ENCODE measurements at places on chromosomes 2 and 18.

DNA sequence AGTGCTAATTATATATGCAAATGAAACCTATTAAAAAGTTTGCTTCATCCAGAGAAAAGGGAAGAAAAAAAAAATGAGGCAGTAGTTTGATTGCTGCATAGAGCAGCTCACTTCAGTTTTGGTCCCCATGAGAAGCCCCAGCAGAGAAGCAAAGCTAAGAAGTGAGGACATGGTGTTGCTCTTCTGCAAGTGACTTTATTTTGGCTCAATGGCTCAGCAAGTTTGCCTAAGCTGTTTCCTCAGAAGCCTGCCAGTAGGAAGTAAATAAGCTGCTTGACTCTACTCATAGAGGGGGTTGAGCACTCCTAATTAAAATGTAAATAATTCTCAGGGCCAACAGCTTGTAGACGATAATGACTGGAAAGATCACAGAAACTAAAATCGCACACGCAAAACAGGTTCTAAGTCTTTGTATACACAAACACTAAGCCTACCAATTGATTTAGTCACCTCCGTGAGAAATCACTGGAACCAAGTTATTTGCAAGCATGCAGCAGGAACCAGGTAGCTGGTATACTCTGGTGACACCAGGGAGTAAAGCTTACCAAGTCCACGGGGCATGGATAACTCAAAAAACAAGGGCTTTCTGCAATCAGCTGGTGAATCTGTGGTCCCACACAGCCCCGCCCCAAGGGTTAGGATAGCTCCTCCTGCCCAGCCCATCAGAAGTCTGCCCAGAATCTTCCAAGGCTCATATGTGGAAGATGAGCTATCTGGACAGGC is 39.7 kb upstream of the NABP1 start:
- no peak for DNase-seq

DNA sequence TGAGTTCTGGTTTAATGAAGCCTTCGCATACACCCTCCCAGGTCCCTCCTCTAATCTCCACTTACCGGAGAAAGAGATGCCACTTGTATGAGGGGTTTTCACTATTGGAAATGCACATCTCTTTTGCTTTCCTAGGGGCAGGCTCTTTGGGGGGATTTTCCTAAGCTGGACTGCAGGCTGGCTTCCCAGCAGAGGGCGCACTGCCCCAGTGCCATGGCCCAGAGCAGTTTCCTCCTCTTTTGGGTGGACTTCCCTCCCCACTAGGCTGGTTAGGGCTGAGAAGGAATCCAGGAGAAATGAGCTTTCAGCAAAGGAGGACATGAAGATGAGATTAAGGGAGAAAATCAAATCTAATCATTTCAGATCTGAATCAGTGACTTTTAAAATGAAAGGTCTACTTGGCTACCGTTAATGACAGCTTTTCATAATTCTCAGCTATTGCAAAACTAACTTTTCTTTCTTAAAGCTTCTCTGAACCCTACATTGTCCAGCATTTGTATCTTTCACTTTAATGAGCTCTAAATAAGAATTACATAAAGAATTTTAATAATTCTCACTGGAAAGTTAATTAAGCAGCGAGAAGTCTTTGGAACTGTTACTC is 784.1 kb upstream of the FANCL start:
- DNase-seq: peak; percentile 11

DNA sequence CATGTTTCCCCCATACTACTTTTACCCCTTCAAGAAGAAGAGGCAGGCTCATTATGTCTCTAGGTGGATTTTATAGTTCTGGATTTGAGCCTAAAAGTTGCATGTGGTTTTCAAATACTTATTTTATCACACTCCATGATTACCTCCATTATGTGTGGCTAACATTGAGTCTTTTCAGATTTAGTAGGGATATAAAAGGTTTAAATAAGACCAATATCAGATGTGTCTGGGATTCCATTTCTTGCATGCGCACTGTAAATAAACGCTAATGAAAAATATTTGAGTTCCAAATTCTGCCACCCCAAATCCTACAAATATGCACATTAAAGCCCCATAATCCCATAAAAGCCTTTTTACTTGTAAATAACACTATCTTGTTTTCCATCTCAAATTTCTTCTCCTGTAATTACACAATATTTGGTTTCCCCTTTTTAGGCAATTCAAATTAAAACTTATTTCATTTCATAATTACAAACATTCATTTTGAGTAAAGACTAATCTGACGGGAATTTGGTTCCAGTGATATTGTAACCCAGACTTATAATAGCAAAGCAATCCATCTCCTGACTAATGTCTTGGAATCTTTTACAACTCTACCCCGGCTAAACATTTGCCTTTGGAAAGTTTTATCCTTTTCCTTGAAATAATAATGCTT is 600.0 kb downstream of the SLC4A3 start:
- DNase-seq: no peak

DNA sequence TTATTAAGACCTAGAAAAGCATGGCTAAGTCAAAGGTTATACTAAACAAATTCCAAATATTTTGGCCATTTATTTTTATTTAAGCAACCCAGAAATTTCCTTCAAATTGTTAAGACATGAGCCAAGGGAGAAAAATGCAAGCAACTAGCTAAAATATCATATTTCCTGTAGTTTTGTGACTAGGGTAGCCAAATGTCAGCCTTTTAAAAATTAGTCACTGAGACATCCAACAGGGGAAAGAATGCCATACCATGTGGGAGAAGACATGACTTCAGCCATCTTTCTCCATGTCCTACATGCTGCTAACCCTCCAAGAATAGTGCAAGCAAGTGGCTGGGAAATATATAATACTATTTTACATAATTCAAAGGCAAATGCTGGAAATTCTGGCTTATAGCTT is 197.9 kb downstream of the DSEL start:
- no peak for DNase-seq

GRCh38 chr2:6793371-6793770 is 72.3 kb downstream of the CMPK2 start:
- no peak for DNase-seq

GRCh38 chr2:234587341-234588053 is 90.6 kb upstream of the ARL4C start:
- DNase-seq: no peak

GRCh38 chr2:10497797-10498251 is 49.7 kb upstream of the ODC1 start:
- peak; percentile 31 for DNase-seq

DNA sequence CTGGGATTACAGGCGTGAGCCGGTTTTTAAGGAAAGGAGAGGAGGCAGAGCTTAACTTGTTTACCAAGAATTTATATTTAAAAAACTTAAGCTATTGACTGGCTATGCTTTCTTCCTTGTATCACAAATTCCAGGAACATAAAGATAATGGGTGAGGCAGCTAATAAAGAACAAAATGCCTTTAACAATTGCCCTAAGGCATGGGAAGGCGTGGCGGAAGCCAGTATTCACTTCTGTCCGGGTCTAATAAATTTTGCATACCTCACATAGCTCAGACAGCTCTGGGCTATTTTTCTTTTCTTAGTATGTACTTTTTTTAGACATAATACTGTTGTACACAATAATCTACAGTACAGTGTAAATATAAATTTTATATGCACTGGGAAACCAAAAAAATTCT is 1.0 kb upstream of the LDAH start:
- no peak for DNase-seq

- DNase-seq: no peak
Observed at GRCh38 chr2:144529841-144530240, 9.9 kb upstream of the ZEB2 start.

GRCh38 chr2:127596311-127597045 is 49.5 kb upstream of the GPR17 start:
- no peak for DNase-seq

- peak; percentile 4 for DNase-seq
Observed at GRCh38 chr2:20609349-20609994, 41.4 kb downstream of the HS1BP3 start.

DNA sequence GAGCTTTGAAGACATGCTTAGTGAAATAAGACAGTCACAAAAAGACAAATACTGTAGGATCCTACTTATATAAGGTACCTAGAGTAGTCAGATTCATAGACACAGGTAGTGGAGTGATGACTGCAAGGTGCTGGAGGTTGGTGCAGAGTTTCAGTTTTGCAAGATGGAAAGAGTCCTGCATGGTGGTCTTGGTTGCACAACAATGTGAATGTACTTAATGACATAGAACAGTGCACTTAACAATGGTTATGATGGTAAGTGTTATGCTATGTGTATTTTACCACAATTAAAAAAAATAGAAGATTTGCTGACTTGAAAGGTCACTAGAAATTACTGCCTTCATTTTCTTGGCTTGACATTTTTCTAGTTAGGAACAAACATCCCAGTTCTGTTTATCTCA is 9.5 kb downstream of the CERS6 start:
- DNase-seq: no peak

DNA sequence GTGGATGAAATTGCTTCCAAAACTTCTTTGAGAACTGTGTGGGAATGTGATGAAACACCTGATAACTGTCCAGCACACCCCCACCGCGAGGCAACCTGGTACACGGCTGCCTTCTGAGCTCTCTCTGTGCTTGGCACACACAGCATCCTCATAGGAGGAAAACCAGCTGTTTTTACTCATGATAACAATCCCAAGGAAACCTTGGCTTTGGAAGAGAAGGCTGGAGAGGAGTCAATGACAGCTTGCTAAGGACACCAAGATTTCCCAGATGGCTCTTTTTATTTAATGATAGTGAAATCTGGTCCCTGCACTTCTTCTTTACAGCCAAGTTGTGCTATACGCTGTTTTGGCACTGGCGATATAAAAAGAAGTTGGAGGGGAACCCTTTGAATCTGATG is 232.5 kb upstream of the FN1 start:
- no peak for DNase-seq

DNA sequence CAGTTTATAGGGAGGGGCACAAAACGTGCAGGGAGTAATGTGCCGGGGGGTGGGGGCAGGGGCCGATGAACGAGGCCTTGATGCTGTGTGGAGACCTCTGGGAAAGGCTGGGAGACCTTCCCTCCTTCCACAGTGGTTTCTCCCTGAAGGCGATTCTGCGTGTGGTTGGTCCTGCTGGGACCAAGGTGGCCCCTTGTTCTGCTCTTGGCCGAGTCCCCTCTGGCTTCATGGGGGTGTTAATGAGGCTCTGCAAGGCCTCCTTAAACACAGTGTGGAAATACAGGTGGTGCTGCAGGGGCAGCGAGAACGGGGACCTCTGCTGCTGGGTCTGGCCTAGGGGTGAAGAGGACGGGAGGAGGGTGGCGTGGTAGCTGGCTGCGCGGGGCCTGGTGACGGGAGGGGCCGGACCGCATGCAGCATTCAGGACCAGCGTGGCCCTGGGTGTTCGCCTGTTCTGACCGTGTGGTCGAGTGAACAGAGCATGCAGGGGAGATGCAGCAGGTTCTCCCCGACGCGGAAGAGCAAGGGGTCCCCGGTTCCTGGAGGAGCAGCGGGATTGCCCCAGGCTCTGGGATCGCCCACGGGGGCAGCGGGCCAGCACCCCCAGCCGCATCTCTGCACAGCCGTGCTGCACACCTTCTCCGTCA is 42.1 kb upstream of the KCNG2 start:
- DNase-seq: no peak

DNA sequence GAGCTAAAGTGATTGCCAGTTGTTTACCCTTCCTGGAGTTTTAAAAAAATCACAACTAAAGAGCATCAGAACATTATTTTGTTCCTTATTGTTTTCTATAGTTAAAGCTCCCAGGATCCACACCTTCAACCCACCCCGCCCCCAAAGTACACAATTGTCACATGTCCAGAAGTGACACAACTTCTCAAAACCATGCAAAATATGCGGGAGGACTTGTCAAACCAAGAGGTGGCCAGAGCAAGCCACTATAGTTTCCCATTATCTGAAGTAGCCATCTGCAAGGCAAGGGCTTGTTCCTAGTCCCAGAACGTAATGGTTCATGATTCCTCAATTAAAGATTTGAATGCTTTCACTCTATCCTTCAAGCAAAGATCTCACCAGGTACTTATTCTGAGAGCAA is 9.9 kb upstream of the INO80C start:
- no peak for DNase-seq

GRCh38 chr2:112008910-112009485 is 46.1 kb upstream of the TMEM87B start:
- no peak for DNase-seq

DNA sequence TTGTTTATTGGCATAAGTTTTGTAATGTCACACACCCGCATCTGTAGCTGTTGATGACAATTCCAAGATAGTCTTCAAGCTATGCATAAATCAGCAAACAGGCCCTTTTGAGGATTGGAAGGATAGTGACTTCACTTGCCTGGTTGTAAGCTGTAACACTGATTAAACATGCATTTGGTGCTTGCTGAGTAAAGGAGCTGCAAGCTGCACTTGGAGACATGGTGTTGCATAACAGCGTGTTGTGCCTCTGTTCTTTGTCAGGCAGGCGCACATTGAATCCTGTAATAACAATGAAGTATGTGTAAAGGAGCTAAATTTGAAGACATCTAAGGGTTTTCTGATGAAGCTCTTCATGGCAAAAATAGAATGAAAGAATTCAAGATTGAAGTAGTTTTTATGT is 68.7 kb upstream of the TTC27 start:
- no peak for DNase-seq

GRCh38 chr2:6881516-6881915 is 3.9 kb downstream of the RSAD2 start:
- DNase-seq: no peak

- DNase-seq: no peak
Observed at GRCh38 chr2:232634206-232635150, 1.1 kb downstream of the EFHD1 start.

GRCh38 chr2:239731998-239732665 is 293.0 kb downstream of the NDUFA10 start:
- DNase-seq: no peak

DNA sequence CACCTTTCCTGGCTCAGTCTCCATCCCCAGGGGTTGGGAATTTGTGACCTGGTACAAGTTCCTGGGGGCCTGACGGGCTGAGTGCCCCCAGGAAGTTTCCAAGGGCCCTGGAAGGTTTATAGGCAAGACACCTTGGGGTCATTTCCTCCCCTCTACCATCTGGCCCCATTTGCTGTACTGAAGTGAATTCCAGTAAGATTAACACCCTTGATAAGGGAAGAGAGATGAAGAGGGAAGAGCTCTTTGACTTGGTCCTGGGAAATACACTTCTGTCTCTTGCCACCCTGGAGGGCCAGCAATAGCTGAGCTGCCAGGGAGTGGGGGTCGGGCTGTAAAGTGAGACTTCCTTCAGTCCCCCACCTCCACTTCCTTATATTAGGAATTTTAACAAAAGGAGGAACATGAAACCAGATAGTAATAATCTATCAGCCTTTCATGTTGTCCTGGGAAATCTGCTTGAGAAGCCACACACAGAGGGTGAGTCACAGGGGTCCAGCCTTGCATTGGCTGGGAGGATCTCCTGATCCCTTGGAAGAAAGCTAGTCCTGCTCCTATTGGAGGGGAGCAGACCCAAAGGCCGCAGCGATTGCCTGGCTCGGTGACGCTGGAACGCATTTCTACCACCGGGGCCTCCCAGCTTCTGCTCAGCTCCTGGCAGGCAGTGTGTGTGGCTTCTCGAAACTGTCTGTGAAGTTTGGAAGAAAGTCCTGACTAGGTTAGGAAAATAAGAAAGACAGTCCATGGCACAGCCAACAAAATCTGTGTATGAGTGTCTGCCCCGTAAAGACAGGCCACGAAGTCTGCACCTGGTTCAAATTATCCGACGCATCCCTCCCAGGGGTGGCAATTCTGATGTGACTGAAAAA is 87.3 kb downstream of the ACAA2 start:
- no peak for DNase-seq

Data from activated naive CD4-positive, alpha-beta T cell treated with anti-CD3 and anti-CD28 coated beads, Interleukin-2, amount 50 U/mL, for 16 hours (primary cell).